ENCODE measurements at places on chromosomes 5 and 9. TPM values are rescaled to one million over a fixed set of nuclear protein-coding genes. Genes with fewer than 3 reads are reported as not detected.

Gene OMD
- polyA plus RNA-seq, result 3.9 TPM

Gene GOLM1
- polyA plus RNA-seq, result 59.8 TPM

Gene GPR150
- 0.14 TPM for polyA plus RNA-seq

Gene ADRA1B
- 0.28 TPM for polyA plus RNA-seq

Gene PCDHGA7
- 1.6 TPM for polyA plus RNA-seq

Gene STING1
- 39.3 TPM for polyA plus RNA-seq

Gene SPINK5
- polyA plus RNA-seq, result 0.31 TPM

Gene PCDHA6
- polyA plus RNA-seq, result 0.36 TPM

Gene PCDHGB5
- polyA plus RNA-seq, result 4.5 TPM

Gene SAXO1
- 0.08 TPM for polyA plus RNA-seq

Gene DAB2IP
- 38.0 TPM for polyA plus RNA-seq

Gene IFNK
- not detected for polyA plus RNA-seq

Gene PCDHB14
- polyA plus RNA-seq, result 6.6 TPM

Gene PCDHGA3
- polyA plus RNA-seq, result 0.98 TPM

Gene NR5A1
- polyA plus RNA-seq, result not detected

Gene SDHA
- 103 TPM for polyA plus RNA-seq

Gene PCDHB16
- 2.9 TPM for polyA plus RNA-seq

Gene GLRA1
- polyA plus RNA-seq, result not detected

Gene RAD17
- polyA plus RNA-seq, result 23.7 TPM

Gene RNF145
- 36.4 TPM for polyA plus RNA-seq

Gene PCDHGB1
- 0.90 TPM for polyA plus RNA-seq

Gene FOXD4L5
- 0.79 TPM for polyA plus RNA-seq

Gene OR13D1
- polyA plus RNA-seq, result not detected

Gene FGF1
- 12.1 TPM for polyA plus RNA-seq

Gene C9
- 0.26 TPM for polyA plus RNA-seq

Gene PRDM9
- not detected for polyA plus RNA-seq

Measured in muscle of leg (tissue), 16 donors.